ENCODE measurements at places on chromosomes 3 and 15.

DNA sequence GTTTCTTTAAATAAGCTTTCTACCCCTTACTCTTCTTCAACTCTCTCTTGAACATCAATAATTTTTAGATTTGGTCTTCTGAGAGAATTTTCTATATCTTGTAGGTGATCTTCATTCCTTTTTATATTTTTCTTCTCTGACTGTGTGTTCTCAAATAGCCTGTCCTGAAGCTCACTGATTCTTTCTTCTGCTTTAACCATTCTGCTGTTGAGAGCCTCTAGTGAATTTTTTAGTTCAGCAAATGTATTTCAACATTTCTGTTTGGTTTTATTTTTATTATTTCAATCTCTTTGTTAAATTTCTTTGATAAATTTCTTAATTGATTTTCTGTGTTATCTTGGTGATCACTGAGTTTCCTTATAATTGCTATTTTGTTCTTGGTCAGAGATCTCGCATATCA, 19.6 kb downstream of the IQCH start:
- no peak for DNase-seq

DNA sequence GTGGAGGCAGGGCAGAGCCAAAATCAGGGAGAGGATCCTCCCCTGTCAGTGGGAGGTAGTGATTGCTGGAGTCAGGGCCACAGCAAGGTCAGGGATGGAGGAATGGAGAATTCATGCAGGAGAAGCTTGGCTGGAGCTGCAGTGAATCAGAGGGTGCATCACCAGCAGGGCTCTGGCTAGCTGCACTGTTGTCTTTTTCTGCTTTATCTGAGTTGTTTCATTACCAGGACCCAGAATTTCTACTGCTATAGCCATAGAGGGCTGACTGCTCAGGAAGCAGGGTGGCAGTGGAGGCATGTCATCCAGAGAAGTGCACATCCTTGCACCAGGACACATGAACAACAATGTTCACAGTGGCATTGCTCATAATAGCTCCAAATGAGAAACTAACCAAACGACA, 113.5 kb upstream of the GALNT15 start:
- no peak for DNase-seq

GRCh38 chr3:176651622-176652021, 545.7 kb downstream of the TBL1XR1 start:
- no peak for DNase-seq

DNA sequence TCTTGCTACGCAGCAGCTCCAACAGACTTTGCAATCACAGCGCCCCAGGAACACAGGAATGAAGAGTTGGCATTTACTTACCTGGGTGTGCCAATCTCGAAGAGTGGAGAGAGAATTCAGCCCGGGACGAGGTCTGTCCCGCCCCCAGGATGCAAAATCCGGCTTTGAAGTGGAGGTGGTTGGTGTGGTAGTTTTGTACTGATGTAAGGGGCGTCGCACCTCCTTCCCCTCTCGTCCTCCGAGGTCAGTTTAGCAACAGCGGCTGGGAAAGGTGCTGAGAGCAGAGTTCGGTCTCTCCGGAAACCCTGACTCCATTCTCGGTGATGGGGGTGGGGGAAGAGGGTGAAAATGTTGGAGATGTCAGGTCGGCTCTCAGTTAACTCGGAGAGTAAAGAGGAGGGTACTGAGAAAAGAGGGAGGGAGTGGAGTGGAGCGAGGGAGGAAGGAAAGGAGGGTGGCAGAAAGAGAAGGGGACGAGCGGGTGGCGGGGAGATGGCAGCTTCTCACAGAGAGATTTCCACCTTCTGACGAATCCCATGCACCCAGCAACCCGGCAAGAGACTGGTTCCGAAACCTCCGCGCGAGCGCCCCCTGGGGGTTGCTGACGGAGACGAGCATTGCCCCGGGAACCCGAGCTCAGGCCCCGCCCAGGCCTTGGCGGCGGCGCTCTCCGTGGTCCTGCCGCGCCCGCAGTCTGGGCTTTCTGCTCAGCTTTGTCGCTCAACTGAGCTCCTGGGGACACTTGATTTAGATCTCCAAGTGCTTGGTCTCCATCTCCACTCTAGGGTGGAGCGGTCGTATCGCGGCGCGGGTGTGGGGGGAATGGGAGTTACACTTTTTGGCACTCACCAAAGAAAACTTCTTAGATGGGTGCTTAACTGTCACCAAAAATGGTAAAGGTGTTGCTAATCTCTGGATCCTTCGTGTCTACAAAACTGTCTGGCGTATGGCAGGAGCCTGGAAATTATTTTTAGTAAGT, at the start of gene CPNE4:
TSS of gene CPNE4 (minus strand) at position 529 of the 979 bp plus-strand sequence.
- peak; percentile 66 for DNase-seq

GRCh38 chr3:49263159-49263889, 13.7 kb downstream of the C3orf62 start:
- DNase-seq: no peak

DNA sequence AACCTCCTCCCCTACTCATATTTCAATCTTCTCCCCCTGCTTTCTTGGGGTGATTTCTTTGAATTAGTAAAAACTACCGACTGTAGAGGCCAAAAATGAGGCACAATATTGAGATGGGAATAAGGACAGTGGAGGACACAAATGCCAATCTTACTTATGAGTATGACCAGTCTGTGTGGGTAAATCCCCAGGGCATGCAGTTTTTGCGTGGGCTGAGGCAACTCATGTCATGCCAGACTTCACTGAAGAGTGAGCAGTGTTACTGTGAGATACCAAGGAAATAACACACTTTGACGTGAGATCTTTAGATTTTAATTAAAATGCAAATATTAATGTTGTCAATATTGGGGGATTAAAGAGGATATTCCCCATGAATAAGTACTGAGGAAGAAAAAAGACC, 254.3 kb upstream of the ICE2 start:
- DNase-seq: no peak

DNA sequence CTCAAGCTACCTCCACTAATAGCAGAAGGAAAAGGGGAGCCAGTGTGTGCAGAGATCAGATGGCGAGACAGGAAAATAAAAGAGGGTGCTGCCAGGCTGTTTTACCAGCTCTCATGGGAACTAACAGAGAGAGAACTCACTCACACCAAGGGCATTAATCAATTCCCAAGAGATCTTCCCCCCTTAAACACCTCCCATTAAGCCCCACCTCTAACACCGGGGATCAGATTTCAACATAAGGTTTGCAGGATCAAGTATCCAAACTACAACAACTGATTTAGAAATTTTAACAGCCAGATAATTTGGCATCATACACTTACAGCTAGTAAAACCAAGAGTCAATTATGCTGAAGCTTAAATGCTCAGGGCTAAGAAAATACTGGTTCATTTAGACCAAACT, 18.9 kb downstream of the CD200 start:
- DNase-seq: peak; percentile 90

- DNase-seq: peak; percentile 24
Observed at GRCh38 chr15:35674873-35675781, 129.2 kb upstream of the DPH6 start.

- no peak for DNase-seq
Observed at GRCh38 chr3:102481050-102481449, 46.2 kb downstream of the ZPLD1 start.

- DNase-seq: no peak
Observed at GRCh38 chr3:24164967-24165602, 220.0 kb downstream of the NR1D2 start.

DNA sequence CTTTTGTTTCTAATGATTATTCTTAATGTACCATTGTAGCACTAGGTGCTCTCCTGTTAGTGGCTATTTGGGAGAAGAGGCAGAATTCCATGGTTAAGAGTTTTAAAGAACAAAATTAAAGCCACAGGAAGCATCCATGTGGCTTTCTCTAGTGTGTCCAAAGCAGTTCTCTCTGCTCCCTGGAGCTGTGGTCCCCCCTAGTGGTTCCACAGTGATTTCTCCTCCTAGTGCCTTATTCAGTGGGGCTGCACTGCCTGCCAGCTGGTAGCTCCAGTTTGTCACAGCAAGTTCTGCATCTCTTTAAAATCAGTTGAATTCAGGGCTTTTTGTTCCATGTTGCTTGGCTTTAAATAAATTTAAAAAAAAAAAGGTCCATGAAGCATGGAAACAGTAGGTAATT, 39.6 kb upstream of the FAM98B start:
- DNase-seq: no peak

- DNase-seq: no peak
Observed at GRCh38 chr3:11283139-11283475, 10.9 kb downstream of the ATG7 start.

GRCh38 chr3:113277941-113278598, 66.7 kb downstream of the BOC start:
- no peak for DNase-seq

GRCh38 chr3:112289011-112289410, 5.0 kb downstream of the SLC9C1 start:
- no peak for DNase-seq

- DNase-seq: no peak
Observed at GRCh38 chr3:112974894-112975293, at the start of gene CD200R1. CD200R1 (minus strand) TSS chr3:112975103; CDS start chr3:112974857, 246 bp downstream.

DNA sequence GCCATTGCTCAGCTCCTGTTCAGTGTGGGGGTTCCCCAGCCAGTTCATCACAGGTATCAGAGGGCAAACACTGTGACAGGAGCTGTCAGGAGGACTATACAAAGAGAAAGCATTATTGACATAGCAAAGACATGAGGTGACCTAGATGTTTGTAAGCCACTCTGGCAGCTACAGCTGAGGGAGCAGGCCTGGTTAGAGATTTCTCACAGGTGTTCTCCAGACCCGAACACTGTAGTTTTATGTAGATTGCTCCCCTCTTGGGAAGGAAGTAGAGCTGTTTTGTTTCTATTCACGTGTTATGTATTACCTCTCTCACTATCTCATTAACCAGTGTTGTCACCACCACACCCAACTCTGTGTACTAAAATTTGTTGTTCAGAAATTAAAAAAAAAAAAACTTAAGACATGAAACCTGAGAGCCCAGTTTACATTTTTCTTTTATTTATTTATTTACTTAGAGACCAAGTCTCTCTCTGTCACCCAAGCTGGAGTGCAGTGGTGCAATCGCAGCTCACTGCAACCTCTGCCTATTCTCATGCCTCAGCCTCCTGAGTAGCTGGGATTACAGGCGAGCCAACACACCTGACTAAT, 123.7 kb downstream of the RBPMS2 start:
- DNase-seq: peak; percentile 9

DNA sequence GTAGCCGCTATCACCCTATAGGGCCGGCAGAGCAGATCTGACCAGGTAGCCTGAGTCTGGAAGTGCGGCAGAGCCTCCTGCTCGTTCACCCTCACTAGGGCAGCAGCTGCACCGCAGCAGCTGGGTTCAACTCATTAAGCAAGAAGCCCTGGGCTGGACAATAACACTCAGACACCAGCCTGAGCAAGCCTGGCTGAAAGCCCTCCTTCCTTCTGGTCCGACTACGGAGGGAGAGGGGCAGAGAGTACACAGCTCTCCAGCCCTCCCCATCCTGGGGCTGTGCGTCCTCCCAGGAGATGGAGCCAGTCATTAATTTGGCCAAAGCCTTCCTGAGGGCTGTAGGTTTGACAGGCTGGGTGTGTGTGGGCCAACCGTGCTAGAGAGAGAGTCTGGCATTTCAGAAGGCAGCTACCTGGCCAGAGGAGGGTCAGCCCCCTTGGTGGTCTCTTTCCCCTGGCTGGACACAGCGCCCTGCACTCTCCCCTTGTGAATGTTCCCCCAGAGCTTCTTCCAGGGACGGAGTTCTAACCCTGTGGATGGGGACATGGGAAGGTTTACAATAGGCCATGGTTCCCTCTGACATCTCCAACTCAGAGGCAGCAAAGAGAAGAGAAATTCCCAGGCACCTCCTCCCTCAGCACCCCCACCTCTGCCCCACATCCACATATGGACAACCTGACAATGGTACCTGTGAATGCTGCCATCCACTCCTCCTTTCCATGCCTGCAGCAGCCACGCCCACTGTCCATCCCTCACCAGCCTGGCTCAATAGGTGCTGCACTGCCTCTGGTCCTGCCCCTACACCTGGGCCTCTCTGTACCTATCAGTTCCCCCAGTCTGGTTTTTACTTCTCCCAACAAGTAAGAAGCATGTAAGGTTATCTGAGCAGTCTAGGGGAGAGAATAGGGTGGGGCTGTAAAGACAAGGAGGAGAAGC, 6.5 kb downstream of the CHRNB4 start:
- DNase-seq: no peak

DNA sequence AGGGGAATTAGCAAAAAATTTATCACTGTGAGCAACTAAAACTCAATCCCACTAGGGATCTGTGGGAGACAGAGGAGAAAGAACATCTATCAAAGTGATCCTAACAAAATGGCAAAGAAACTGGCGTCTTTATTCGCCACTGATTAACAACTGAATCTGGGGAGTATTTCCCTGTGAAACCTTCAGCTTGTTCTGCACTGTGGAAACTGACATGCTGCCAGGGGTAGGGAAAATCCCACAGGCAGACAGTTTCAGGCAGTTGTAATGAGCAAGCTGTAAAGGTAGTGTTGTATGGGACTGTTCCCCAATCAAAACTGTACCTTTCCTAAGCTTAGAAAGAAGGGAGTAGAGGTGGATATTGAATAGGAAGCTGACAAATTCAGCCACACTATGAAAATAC, 611.7 kb downstream of the VGLL3 start:
- DNase-seq: no peak

GRCh38 chr15:39556461-39556860, 24.4 kb upstream of the THBS1 start:
- DNase-seq: no peak

DNA sequence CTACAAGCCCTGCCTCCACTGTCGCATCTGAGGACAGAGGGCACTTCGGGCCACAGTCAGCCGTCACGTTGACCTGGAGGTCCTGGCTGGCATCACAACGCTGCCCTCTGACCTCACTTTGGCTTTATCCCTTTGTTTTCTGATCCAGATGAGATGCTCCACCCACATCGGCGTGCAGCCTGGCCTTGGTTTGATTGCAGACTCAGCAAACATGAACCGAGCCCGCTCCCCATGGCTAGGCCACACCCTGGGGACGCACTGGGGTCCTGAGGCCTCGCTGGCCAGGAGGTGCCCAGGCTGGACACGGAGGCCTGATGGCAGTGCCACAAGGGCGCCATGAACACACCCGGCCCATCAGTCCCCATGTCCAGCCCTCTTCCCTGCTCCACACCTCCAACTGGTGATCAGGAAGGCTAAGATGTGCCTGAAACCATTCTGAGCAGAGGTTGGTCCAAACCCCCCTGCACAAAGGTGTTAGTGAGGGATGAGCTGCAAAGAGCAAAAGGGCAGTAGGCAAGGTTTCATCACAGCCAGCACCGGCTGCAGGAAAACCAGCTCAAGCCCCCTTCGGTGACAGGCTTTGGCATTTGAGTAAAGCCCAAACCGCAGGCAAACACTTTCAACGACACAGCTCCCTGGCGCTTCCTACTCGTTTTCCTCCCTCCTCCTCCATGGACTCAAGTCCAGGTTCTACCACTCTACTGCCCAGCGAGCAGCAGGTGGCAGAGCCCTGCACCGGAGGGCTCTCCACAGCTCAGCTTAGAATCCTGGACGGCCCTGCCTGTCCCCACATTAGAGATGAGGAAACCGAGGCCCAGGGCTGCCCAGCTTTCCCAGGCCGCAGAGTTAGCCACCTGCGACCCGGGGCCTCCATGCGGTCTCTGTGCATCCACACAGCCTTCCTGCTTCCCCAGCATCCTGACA, 165.8 kb downstream of the NUP210 start:
- DNase-seq: no peak

GRCh38 chr15:33411596-33412540, 101.1 kb downstream of the RYR3 start:
- DNase-seq: no peak

GRCh38 chr15:73518180-73518862, 75.4 kb downstream of the REC114 start:
- DNase-seq: no peak

- DNase-seq: no peak
Observed at GRCh38 chr15:38058596-38059075, 124.2 kb downstream of the TMCO5A start.

GRCh38 chr15:38972831-38973230, 408.2 kb upstream of the RASGRP1 start:
- no peak for DNase-seq

- no peak for DNase-seq
Observed at GRCh38 chr3:24201301-24201700, 256.2 kb downstream of the NR1D2 start.
